ENCODE measurements at places on chromosomes 1 and 21.

DNA sequence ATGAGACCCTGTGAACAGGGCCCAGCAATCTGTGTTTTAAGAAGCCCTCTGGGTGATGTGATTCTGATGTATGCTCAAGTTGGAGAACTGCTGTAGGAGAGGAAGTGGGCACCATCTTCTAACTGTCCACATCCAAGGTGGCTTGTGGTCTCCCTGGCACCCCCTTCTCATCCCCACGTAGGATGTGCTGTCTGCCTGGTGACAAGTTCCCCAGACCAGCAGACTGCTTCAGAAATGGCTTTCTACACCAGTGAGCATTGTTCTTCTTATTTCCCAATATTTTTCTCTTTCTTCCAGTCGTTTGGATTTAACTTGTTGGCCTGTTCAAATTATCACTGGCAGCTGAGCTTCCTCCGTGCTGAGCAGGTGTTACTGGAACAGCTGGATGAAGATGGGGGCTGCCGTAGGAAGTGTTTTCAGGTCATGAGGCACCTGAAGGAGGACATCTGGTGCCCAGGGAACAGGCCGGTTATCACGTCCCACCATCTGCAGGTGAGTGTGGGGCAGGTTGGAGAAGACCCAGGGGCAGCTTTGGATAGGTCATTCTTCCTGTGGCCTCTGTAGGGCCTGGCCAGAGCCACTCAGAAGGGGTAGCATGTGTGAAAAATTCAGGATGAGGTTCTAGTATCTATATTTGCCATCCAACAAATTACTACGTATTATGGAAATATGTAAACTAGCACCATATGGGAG lies 16.8 kb downstream of the MAB21L3 start:
- no peak for DNase-seq

GRCh38 chr1:156655904-156656516 lies 14.1 kb downstream of the BCAN start:
- DNase-seq: no peak

DNA sequence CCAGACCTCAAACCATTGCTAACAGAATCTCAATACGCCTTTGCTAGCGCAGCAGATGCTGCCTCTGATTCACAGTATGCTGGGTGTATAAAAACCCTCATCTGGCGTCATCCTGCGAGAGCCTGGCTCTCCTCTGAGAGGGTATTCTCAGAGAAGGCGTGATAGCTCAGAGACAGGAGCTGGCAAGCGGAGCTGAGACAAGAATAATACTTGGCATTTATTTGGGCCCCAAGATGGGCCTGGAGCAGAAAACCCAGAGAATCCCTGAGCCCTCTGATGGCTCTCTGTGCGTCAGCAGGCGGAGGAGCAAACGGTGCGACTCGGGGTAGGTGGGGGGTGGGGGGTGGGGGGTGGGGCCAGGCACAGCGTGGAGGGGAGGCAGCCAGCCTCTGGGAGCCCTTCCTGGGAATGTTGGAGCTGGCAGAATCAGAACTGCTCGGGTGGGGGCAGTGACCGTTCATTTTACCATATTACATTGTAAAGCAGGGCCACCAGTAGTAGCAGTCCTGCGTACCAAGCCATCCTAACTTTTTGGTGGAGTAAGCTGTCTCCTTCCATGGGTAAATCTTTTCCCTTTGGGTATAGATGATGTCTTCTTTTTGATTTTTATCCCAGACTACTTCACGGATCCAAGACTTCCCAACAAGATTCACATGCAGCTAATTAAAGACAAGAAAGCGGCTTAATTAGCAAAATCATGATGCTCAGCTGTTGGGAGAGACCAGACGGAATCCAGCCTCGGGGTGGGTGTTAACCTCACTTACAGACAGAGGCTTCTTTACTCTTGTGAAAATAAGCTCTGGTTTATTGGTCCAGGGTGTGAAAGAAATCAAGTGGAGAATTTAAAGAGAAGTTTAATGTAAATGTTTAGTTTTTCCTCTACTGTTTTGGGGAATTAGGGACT lies 7.1 kb downstream of the RIIAD1 start:
- peak; percentile 68 for DNase-seq

DNA sequence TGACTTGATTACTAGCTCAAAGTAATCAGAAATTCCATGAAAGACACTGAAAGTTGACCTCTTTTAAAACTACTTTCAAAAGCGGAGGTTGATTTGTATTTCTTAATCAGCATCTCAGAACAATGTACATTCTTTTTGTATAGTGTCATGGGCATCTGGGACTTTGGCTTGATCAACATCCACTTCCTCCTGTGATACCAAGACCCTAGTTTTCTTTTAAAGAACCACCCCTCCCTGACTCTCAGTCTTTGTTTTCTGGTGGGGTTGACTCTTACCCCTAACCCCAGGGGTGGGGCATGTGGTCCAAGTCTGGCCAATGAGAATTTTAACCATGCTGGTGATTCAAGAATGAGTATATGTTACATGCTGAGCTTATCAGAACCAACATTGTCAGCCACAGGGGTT lies 21.7 kb upstream of the IRF2BP2 start:
- DNase-seq: peak; percentile 79

GRCh38 chr21:46423546-46424038 lies 35.1 kb upstream of the DIP2A start:
- no peak for DNase-seq

- peak; percentile 60 for DNase-seq
Observed at GRCh38 chr1:65235867-65236805, 73.2 kb upstream of the DNAJC6 start.

- DNase-seq: no peak
Observed at GRCh38 chr1:12046749-12047119, 16.4 kb upstream of the TNFRSF8 start.

- no peak for DNase-seq
Observed at GRCh38 chr1:41037116-41037903, 15.8 kb upstream of the SLFNL1 start.

- DNase-seq: no peak
Observed at GRCh38 chr1:200464784-200465400, 55.1 kb upstream of the ZNF281 start.

DNA sequence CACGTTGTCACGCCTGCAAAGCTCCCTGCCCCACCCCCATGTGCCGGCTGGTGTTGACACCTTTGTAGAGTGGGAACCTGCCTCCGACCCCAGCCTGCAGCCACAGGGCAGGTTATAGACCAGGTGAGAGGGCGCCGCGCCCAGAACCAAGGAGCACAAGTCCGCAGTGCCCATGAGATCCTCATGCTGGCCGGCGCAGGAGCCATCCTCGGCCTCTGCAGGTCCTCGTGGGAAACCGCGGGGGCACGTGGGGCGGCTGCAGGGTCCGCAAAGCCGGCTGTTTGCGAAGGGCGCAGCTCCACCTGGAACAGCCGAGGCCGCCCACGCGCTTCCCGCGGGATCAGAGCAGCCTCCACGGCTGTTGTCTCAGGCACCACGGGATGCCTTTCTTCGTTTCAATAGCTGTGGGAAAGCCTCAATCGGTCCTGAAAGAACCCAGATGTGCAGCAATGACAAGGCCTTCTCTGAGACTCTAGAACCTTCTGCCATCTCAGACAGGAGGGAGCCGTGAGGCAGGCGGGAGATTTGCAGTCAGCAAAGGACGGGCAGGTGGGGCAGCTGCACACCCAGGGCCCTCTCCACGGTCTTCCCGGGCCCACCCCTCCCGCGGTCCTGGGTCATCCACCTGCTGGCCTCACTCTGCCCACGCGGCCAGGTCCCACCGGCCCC lies 29.9 kb downstream of the POFUT2 start:
- DNase-seq: no peak

GRCh38 chr1:47482786-47483185 lies 44.9 kb downstream of the FOXD2 start:
- no peak for DNase-seq

DNA sequence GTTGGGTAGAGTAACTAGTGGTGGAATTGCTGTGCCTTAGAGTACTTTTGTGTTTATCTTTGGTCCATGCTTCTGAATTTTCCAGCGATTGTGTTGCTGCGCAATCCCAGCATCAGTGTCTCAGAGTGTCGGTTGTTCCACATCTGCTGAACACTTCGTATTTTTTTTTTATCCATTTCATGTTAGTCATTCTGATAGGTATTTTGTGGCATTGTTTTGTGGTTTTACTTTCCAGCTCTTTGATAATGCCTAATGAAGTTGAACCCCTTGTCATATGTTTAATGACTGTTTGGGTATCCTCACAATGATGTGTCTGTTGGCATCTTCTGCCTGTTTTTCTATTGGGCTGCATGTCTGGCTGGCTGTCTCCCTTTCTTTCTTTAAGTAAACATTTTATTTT lies 13.6 kb downstream of the TUFT1 start:
- DNase-seq: peak; percentile 57

- DNase-seq: peak; percentile 45
Observed at GRCh38 chr1:226510453-226510852, 38.1 kb upstream of the STUM start.

GRCh38 chr1:201466492-201466891 lies 2.5 kb downstream of the PHLDA3 start:
- no peak for DNase-seq

DNA sequence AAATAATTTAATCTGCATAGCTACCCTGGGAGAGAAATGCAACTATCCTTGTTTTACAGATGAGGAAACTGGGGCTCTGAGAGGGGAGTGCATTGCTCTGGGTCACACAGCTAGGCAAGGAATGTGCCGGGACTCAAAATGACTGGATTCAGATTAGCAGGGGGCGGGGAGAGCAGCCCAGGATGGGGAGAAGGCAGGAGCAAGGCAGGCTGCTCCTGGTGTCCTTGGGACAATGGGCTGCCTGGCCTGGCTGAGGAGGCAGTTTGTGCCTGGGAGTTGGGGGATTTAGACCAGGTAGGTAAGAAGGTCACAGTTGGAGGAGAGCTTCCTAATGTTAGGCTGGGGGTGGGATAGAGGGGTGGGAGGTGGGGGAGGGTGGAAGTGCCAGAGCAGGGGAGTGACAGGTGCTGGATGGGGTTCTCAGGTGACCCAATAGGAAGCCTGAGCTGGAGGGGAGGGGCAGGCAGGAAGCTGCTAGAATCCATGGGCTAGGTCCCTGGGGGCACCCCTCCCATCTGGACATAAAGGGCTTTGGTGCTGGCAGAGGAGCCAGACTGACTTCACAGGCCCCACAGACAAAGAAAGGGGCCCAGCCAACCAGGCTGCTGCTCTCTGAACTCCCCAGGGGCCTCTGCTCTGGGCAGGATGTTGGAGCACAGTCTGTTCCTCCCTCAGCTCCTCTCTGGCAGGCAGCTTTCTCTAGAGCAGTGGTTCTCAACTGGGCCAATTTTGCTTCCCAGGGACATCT lies 29.0 kb downstream of the TRIM62 start:
- DNase-seq: no peak

GRCh38 chr1:89836252-89837035 lies 15.6 kb downstream of the LRRC8D start:
- no peak for DNase-seq

- DNase-seq: no peak
Observed at GRCh38 chr1:6426972-6427350, 2.4 kb downstream of the ESPN start.

DNA sequence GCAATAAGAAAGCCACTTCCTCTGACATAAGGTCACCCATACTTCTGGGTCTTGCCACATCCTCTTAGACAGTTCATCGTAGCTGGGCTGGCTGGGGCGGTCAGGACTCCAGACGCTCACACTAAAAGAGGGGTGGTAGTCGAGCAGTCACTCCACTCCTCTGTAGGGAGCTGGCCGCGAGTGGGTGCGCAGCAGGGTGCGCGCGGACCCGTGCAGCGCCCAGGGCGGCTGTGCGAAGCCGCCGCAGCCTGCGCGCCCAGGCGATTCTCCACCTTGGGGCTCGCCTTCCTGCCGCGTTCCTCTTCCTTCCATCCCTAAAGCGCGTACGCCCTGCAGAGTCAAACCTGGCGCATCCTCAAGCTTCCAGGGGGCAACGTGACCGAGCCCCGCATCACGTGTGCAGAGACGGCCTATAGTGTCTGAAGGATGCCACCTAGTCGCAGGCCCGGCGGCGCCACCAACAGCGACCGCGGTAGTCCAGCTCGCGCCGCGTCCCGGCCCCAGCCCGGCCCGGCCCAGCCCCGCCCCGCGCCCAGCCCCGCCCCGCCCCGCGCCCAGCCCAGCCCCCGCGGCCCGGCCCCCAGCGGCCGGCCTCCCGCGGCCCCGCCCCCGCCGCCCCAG lies 360 bp upstream of the PRDX6 start:
- peak; percentile 91 for DNase-seq

GRCh38 chr1:31467005-31467674 lies 54.1 kb downstream of the SERINC2 start:
- no peak for DNase-seq

DNA sequence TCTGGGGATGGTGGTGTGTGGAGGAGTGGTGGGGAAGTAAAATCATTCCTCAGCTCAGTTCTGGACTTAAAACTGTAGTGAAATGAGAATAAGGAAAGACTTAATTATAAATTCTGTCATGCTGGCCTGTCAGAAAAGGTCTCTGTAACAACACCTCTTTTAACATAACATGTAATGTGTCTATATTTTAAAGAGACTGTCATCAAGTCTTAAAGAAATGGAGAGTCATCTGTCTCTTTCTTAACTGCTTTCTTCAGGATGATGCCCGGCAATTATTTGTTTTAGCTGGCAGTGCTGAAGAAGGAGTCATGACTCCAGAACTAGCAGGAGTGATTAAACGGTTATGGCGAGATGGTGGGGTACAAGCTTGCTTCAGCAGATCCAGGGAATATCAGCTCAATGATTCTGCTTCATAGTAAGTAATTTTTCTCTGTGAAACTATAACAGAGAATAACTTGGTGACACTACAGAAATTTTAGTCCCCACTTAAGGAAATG lies 30.6 kb downstream of the GNAI3 start:
- DNase-seq: peak; percentile 26

DNA sequence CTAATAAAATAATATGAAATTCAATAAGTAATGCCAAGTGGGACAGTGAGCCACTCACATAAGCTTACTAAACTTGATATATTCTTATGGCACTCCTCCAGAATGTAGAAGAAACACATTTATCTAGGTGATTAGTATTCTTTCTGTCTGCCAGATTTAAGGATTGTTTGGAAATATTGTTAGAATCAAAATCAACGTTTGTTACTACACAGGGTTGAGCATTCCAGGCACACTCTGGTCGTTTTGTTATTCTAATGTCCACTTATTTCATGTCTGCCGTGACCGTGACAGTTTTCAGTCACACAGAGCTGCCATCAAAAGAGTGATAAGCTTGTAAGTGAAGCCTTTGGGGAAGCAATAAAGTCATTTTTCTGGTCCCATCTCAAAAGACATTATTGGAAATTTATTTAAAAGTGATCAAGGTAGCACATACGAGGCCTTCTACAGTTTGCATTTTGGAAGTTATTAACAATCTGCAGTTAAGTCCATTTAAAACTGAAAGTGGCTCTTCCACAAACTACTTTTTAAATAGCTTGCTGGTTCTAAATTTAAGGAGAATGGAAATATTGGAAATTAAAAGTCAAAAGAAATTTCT lies 38.0 kb downstream of the NFIA start:
- no peak for DNase-seq

DNA sequence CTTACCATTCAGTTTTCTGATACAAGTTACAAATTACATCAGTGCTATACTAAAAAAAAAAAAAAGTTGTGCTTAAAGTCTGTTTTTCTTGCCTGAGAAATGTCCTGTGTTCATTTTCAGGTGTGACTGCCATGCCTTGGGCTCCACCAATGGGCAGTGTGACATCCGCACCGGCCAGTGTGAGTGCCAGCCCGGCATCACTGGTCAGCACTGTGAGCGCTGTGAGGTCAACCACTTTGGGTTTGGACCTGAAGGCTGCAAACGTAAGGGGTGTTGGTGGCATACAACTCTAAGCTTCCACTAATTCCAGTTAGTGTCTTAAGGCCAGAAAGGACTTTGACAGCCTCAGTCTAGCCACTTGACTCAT lies 60.1 kb upstream of the LAMC2 start:
- no peak for DNase-seq

- DNase-seq: no peak
Observed at GRCh38 chr1:180020017-180020416, 65.4 kb downstream of the CEP350 start.

Measured in astrocyte of the hippocampus (primary cell).